Left hindlimb (tissue), 1 donor: ENCODE measurements at places on chromosomes 1 and 21.

DNA sequence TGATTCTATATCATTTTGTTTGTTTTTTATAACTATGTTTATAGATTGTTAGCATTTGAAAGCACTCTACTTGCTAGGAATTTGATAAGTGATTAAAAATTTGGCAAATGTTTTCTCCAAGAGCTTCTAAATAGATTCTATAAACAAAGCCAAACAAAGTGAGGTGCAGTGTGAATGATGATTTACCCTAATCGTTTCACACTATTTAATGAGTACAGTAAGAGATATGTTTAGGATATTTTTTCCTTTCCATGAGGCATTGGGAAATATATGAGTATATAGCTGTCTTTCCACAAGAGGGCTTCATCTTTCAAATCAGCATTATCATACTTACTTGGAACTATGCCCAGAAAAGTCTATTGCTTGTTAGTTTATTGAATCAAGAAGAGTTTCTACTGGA lies 277.0 kb upstream of the BRINP3 start:
- DNase-seq, result no peak

DNA sequence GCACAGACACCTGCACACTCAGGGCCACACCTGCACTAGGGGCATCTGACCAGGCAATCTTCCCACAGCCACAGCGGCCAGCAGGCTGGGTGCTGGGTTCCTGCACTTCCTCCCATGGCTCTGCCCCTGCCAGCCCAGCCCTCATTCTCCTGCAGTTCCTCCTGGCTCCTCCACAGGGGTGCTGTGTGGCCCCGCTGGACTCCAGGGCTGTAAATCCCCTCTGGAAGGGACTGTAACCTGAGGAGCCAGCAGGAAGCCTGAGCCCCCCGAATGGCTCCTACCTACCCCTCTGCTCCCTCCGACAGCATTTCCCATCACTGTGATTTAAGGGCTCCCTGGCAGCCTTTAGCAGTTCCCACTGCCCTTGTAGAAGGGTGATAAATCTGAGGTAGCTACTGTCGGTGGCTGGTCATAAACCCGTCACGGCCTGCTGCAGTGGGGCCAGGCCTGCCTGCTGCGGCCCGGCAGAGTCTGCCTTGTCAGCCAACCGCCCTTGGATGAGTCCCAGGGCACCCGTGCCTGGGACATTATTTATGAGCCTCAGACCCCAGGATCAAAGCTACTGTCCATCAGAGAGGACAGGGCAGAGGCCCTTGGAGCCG lies 8.8 kb downstream of the UBL4B start:
- no peak for DNase-seq

DNA sequence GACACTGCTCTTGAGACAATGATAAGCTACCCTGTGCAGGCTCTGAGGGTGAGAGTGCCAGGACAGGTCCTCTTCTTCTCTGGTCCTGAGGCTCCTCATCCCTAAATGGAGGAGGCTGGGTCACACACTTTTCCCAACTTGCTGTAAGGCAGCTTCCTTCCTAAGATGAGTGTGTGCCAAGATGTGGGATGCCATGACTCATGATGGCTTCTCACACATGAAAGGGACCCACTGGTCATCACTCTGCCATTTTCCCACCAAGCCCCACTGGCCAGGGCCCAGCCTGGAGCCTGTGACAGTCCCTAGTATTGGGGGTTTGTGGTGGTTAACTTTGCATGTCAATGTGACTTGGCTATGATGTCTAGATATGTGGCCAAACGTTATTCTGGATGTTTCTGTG lies 54.4 kb downstream of the CNIH3 start:
- no peak for DNase-seq

- DNase-seq, result peak; percentile 35
Measured at GRCh38 chr1:160092366-160093068, 5.9 kb downstream of the IGSF8 start.

DNA sequence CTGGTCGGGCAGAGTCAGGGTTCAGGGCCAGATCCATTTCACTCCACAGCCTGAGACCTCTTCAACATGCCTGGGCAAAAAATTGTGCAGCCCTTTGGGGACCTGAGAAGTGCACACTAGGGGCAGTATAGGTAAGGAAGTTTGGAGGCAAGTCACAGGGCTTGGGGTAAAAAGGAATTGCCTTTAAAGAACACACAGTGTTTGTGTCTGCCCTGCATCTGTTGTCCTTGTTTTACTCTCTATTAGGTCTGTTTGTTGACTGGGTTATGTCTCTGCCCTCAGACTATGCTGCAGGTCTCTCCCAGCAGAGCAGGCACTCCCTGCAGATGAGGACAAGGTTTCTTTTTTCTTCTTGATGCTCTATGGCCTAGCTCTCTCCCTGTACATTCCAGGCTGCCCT lies 22.0 kb downstream of the LDLRAD2 start:
- no peak for DNase-seq

GRCh38 chr1:108152782-108153222 lies 47.3 kb downstream of the SLC25A24 start:
- DNase-seq, result no peak

- DNase-seq, result no peak
Measured at GRCh38 chr1:58442114-58442513, 104.4 kb downstream of the OMA1 start.

DNA sequence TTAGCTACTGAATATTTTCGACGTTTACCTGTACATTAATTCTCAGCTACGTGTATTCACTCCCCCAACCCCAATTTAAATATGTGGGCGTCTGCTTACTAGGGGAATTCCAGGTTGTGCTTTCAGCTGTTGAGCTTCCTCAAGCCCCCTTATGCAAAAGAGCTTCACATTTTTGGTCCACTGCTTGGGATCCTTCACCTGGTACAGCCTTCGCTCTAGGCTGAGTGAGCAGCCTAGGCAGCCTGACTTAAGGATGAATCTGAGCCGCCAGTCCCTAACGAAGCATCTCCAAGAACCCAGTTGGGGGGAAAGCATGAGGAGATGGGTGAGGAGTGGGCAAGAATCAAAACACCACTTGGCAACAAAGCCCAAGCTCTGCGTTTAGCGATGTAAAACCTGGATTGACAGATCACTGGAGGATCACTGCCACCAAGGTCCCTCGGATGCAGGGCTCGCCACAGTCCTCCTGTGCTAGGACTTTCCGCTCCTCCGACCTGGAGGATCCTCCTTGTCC lies 674 bp downstream of the BCL10 start:
- DNase-seq, result no peak

- DNase-seq, result no peak
Measured at GRCh38 chr21:44428281-44428960, 26.9 kb upstream of the LRRC3 start.

GRCh38 chr1:48414264-48414663 lies 57.7 kb downstream of the SPATA6 start:
- no peak for DNase-seq

DNA sequence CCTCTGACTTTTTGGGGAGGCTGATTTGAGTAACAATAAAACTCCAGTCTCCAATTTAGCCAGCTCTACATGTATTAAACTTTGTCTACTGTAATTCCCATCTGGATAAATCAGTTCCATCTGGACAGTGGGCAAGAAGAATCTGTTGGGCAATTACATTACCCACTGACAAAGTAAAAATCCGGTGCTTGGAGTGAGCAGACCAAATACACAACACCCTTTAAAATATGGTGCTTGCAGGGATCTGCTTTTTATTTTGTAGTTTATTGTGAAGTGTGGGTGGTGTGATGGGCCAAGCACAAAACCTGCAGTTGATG lies 8.9 kb upstream of the CD55 start:
- no peak for DNase-seq

- DNase-seq, result no peak
Measured at GRCh38 chr1:6794164-6794563, 8.9 kb downstream of the CAMTA1 start.

- peak; percentile 75 for DNase-seq
Measured at GRCh38 chr1:183881387-183882131, 76.6 kb downstream of the RGL1 start.

DNA sequence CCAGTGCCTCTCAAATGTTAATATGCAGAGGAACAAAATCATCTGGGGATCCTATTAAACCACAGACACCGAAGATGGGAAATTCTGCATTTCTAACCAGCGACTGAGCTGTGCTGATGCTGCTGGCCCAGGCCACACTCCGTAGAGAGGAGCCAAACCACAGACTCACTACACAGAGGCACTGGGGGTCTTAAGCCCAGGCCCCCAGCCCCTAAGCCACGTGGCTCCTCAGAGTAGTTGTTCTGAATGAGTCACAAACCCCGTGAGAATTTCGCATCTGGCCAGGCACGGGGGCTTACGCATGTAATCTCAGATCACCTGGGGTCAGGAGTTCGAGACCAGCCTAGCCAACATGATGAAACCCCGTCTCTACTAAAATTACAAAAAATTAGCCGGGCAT lies 2.8 kb upstream of the CELA2A start:
- no peak for DNase-seq
